ENCODE measurements at places on chromosomes 7 and 10. TPM values are rescaled to one million over a fixed set of nuclear protein-coding genes. Genes with fewer than 3 reads are reported as not detected.

GRCh38 chr7:48962821-48963505 lies 38.6 kb downstream of the CDC14C start:
- no peak for DNase-seq

DNA sequence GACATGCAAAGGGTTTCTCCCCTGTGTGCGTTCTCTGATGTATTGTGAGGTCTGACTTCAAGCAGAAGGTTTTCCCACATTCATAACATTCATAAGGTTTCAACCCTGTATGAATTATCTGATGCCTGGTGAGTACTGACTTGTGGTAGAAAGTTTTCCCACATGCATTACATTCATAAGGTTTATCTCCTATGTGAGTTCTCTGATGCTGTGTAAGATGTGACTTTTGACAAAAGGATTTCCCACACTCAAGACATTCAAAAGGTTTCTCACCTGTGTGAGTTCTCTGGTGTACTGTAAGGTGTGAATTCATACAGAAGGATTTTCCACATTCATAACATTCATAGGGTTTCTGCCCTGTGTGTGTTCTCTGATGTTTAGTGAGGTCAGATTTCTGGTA lies 45.1 kb downstream of the ZNF33B start:
- peak; percentile 1 for DNase-seq

DNA sequence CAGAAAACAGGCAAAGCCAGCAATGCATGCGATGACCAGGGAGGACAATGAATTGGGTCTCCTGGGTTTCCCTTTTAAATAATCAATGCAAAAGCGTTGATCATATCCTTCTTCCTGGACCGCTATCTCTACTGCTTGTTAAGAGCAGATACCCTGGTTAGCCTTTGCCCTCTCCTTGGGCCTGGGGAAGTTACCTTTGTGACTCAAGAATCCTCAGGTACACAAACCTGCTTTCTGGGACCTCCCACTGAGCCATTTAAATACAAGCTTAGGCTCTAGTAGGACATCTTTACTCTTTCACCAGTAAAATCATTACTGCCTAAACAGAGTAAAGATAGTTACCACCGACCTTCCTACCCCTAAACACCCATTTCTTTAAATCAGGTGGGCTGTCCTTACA lies 173.9 kb downstream of the WNT2 start:
- peak; percentile 77 for DNase-seq

DNA sequence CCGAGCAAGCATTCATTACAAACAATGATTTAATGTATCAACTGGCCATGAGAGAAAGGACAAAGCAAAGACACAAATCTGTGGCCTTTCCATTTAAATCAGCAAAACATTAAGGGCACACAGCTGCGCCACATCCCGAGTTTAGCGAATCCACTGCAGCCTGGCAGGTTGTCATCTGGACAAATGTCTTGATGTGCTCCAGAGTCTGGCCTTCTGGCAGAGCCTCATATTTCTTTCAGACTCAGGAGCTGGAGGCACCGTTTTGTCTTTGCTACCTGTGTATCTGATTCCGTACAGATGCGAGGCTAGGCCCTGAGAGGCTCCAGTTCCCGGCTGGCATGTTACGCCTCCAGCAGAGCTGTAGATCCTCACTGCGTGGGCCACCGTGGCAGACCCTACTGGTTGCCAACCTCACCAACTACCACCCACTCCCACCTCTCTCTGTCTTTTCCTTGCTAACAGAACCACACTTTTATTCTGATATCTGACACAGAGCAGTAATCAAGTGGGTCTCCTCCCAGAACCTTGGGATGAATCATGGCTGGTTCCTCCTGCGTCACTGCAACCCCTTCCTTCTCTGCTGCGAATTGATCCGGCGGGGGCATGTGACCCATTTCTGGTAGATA lies 40.9 kb upstream of the EFCAB10 start:
- DNase-seq: no peak

- no peak for DNase-seq
Observed at GRCh38 chr10:86065711-86066251, 300.8 kb downstream of the GRID1 start.

DNA sequence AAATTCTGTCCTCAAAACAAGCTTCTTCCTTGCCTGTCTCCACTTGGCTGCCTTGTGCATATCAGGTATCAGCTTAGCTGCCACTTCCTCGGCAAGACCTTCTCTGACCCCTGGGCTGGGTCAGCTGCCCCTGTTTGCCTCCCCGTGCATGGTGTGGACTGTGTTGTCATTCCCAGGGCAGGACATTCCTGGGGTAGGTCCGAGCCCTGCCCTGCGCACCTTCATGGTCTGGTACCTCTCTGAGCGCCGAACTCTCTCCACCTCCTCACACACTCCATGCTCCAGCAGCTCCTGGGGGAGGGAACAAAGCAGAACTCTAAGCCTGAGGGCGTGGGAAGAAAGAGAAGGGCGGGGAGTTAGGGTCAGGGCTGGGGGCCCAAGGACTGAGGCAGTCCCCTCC lies 3.8 kb downstream of the POLM start:
- DNase-seq: no peak

DNA sequence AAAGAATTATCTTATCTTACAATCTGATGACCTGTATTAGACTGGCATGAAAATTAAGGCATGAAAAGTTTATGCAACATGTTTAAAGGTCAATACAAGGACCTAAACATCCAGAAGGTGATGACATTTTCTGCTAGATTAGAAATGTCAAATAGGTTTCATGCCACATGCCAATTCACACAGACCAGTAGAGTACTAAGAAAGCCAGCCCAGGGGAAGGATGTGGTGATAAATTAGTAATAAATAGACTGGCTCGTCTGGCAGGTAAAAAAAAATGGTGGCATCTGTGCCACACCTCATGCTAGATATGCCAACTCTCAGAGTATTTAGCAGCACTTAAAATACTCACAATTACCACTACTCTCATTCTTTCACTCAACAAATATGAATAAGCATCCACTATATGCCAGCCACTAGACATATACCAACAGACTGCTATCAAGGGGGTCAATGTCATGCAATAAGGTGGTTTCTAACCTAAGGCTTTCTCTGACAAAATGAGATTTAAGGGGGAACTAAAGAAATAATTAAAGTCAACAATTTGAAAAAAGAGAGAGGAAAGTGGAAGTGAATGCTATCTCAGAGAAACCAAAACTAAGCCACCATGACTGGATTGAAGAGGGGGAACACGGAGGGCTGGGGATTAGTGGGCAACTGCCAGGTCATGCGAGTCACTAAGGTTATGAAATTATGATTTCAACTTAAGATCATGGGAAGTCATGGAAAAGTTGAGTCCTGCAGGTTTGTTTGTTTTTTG lies 83.5 kb downstream of the SGMS1 start:
- no peak for DNase-seq

DNA sequence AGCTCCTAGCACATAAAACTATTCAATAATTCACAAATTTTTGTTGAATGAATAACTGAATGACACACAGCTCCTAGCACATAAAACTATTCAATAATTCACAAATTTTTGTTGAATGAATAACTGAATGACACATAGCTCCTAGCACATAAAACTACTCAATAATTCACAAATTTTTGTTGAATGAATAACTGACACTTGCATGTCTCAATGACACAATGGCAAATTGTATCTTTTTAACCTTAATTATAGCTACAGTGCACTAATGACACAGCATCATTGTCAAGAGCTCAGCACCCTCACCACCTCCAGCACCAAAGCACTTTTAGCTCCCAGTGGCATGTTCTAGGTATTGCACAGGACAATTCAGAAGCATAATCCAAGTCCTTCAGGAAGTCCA lies 131.6 kb downstream of the PDE1C start:
- DNase-seq: peak; percentile 15

- DNase-seq: no peak
Observed at GRCh38 chr10:125199270-125199669, 38.9 kb upstream of the CTBP2 start.

DNA sequence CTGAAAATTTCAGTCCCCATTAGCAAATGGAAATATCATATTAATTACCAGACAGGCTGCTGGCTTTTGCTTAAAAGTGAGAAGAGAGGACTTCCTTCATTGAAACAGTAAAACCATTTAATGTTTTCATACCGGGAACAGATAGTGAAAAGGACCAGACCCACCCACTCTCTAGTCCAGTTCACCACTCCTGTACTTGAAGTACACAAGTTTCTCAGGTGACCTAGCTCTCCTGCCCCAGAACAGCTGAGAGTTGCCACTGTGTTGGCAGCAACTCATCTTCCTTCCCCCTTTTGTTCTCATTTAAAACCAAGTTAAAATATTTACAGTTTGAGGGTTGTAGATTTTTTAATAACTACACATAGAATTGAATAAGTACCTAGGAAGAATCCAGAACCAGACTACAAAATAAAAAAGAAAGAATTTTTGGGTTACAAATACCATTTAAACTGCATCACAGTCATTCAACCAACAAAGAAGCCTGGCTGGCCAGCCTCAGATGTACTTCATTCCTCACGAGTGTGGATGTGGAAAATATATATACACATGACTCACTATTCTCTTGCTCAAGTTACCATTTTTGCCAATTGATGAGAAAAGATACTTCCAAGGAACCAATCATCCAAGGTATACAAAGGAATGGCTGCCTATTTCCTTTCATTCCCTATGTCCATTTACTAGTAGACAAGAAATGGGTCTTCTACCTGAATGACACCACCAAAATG lies 68.1 kb downstream of the VPS41 start:
- no peak for DNase-seq

GRCh38 chr10:80406204-80406603 lies 2.1 kb upstream of the PRXL2A start:
- no peak for DNase-seq

DNA sequence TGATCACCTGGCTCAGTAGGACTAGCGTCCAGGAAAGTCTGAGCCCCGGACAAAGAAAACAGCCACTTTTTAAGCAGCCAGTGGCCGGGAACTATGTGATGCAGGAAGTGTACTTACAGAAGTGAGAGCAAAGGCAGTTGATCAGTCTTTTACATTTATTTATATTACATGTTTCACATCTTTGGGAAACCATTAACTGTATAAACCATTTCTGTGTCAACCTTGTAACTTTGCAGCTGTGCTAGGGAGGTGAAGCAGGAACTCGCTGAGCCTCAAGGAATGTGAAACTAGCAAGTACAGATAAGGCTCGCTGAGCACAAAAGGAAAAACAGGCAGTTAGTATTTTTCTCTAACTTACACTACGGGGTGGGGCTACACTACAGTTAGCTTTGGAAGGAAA lies 39.9 kb upstream of the HECW1 start:
- no peak for DNase-seq

DNA sequence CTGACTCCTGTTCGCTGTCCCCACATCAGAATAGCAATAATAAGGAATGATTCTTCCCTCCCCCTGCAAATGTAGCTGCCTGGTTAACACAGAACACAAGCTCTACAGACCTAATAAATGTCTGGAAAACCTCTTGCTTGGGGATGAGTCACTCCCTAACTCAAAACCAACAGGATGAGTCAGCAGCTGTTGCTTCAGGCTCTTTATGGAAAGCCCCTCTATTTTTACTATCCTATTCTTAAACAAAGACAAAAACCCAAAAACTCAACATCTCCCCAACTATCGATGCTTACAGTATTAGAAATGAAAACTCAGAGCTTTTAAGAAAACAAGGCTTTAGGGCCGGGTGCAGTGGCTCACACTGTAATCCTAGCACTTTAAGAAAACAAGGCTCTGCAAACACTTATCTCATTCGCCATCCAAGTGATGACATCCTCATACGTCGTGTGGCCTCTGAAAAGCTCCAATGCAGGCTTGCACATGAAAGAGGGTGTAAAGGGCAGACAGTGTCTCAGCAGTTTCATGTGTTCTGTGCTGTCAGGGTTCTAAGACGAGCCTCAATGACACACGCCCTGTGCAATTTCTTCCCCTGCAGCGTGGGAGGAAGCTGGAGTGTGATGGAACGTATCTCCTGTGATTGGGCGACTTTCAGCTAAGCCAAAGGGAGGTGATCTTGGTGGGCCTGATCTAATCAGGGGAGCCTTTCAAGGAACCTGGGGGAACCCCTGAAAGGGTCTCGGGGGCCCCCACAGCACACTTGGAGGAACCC lies 70.1 kb downstream of the AMZ1 start:
- no peak for DNase-seq

DNA sequence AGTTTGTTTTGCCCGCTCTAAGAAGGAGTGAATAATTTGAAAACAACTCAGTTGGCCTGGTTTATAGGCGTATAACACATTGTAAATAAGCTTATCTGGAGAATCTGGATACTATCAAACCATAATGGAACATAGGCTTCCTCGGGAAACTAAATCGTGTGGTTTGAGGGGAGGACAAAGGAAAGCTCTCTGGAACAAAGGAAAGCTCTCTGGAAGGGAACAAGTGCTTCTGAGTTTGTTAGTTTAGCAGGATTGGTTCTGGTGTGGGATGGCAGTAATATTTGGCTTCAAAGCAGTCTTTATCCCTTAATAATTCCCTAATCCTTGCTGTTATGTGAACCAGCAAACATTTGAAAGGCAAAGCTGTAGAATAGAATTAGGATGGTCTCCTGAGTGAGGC lies 15.0 kb upstream of the SLK start:
- no peak for DNase-seq

GRCh38 chr10:86167121-86167761 lies 199.4 kb downstream of the GRID1 start:
- DNase-seq: no peak

GRCh38 chr10:79434223-79434687 lies 11.2 kb downstream of the ZCCHC24 start:
- DNase-seq: no peak

GRCh38 chr7:131507592-131508331 lies 48.7 kb downstream of the PODXL start:
- peak; percentile 73 for DNase-seq

GRCh38 chr10:91340613-91341362 lies 69.4 kb upstream of the HECTD2 start:
- no peak for DNase-seq

DNA sequence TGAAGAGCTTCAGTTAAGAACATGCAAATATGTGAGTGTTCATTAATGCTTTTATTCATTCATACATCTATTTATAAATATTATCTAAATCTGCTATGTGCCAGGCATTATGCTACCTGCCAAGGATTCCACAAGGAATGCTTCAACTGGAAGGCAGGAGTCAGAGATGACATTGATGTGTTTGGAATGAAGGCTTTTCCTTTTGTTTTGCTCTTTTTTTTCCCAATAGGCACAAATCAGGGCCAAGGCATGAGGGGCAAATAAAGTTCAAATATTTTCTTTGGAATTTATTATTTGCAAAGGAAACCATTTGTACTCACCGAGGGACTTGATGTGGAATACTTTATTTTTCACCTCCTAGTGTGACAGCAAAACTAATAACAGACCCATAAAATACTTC lies 530.3 kb downstream of the ARL4A start:
- DNase-seq: no peak

GRCh38 chr10:27611236-27611635 lies 107.1 kb downstream of the RAB18 start:
- DNase-seq: no peak

- peak; percentile 49 for DNase-seq
Observed at GRCh38 chr7:106568680-106569499, 92.1 kb downstream of the CCDC71L start.

DNA sequence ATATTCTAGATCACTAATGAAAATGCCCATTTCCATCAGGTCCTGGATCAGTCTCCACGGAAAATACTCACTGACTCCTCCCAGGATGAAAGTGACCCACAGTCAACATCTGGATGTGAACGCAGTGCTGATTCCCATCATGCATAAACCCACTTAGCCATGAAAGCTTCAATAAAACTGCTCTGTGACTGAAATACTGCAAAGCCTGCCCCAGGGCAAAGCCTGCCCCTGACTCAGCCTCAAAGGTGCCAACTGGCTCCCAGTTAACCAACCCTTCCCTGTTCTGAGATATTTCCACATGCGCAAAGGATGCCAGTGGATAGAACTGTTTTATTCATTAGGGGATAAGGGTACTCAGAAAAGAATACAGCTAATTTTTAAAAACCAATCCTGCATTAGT lies 24.0 kb downstream of the OSBPL3 start:
- DNase-seq: no peak

CHST3 gene
- polyA plus RNA-seq: 0.94 TPM

NUTM2A gene
- 0.21 TPM for polyA plus RNA-seq

UTF1 gene
- 55.7 TPM for polyA plus RNA-seq
